ENCODE measurements at places on chromosomes 13 and 19. TPM values are rescaled to one million over a fixed set of nuclear protein-coding genes. Genes with fewer than 3 reads are reported as not detected.

DNA sequence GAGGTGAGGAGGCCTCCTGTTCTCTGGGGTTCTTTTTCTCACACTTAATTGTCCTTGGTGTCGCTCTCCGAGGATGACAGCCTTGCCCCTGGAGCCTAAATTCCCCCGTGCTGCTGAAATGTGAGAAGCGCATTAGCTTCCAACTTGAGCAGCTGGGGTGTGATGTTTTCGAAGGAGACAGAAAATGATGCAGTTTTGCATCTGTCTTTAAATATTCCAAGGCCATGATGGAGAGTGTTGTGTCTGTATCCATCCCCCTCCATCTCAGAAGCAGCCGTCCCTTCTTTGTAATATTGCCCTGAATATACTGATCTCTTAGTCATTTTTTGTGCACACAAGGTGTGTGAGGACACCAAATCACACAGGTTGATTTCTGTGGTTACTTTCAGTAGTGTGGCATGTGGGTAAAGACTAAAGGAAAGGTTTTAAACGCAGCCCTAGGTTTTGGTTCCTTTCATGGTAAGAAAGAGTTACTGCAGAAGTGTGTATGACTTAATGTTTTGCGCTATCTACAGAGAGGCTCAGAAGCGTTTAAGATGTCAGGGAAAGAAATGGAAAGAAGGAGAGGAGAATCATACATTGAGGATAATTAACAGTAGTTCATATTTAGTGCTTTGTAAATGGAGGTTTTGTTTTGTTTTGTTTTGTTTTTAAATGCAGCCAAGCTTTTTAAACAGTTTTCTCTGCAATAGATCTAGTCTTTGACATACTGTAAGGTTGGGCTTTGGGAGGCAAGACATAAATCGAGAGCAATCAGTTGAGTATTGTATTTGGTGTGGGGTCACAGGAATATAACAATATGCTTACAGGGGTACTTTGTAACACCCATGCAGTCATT lies 1.6 kb downstream of the NBEA start:
- DNase-seq: peak; percentile 5

DNA sequence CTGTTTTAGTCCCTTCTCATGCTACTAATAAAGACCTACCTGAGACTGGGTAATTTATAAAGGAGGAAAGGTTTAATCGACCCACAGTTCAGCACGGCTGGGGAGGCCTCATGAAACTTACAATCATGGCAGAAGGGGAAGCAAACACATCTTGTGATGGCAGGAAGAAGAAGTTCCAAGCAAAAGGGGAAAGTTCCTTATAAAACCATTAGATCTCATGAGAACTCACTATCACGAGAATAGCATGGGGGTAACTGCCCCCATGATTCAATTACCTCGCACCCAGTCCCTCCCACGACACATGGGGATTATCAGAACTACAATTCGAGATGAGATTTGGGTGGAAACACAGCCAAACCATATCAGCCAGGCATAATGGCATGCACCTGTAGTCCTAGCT lies 13.0 kb upstream of the STRN4 start:
- no peak for DNase-seq

DKKL1 gene
- 0.24 TPM for total RNA-seq

DNA sequence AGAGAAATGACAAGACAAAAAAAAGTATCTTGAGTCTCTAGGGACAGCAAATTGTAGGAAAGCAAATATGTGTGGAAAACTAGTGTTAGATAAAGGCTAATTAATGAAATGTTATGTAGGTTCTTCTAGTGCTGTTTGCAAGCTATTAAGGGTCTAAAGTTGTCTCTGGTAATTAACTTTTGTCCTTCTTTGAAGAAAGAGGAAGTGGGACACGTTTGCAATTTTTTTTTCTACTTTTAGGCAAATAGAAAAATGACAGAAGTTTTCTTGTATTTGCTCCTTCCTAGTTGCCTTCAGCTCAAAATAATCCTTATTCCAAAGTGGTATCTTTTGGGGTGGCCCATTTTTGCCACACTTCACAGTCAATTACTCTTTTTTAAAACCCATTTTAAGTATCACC lies 1877.7 kb upstream of the PRR20A start:
- no peak for DNase-seq

ZNF486 gene
- 20.5 TPM for total RNA-seq

GRCh38 chr13:107563099-107563925 lies 652.0 kb downstream of the LIG4 start:
- DNase-seq: no peak

- DNase-seq: peak; percentile 68
Observed at GRCh38 chr13:20512042-20512683, 13.5 kb downstream of the CRYL1 start.

- no peak for DNase-seq
Observed at GRCh38 chr13:99126821-99127220, 73.8 kb upstream of the UBAC2 start.

SGCG gene
- 0.18 TPM for total RNA-seq

- DNase-seq: no peak
Observed at GRCh38 chr13:88908961-88909441, 1237.8 kb downstream of the SLITRK5 start.

MATK gene
- total RNA-seq: not detected

ALOX5AP gene
- 0.73 TPM for total RNA-seq

GRCh38 chr13:51425410-51426042 lies 27.3 kb downstream of the INTS6 start:
- no peak for DNase-seq

GRCh38 chr13:48159401-48159800 lies 64.5 kb upstream of the MED4 start:
- no peak for DNase-seq

MBD3L2 gene
- total RNA-seq: not detected

DNA sequence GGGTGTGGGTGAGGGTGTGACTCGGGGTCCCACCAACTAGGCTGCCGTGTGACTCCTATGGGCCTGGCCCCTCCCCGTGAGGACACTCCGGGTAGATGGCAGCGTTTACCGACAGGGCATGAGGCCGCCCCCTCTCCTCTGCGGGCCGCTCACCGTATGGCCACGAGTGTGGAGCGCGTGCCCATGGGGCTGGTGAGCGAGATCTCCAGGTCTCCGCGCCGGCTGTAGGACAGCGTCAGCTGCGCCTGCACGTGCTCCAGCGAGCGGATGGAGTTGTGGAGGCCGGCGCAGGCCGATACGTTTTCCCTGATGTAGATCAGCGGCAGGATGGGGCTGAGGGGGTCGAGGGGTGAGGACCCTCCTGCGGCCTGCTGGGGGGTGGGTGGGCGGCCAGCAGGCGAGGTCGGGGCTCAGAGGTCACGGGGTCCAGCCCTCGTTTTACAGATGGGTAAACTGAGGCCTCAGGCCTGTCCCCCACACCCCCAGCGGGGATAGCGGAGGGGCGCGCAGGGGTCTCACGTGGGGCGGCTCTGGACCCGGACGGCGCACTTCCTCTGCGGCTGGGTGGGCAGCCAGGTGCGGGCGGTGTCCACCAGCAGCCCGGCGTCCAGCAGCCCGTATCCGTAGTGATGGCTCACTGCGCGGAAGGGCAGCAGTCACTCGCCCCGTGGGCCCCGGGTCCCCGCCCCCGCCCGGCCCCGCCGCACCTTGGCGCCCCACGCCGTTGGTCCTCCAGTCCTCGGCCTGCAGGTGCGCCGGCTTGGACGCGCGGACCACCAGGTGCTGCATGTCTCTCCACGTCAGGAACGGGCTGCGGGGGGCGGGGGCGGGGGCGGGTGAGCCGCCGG lies 4.3 kb upstream of the C19orf25 start:
- DNase-seq: no peak

GRCh38 chr13:39779337-39780265 lies 124.1 kb downstream of the COG6 start:
- peak; percentile 90 for DNase-seq

DNA sequence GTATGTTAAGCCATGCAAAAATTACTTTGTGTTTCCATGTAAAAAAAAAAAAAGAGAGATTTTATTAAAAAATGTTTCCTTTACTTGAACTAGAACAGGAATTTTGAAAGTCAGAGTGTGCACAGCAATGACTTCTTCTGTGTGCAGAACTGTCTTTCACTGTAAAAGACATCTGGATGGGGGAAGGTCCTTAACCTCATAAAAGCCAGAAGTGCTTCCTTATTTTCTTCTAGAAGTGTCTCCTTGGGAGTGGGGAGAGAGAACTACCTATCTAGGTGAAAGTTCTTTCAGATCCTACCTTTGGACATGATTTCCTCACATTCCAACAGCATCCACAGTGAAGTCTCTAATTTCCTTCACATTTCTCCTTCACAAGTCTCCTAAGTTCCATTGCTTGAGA lies 360.3 kb downstream of the FGF14 start:
- DNase-seq: no peak

BRD4 gene
- 50.4 TPM for total RNA-seq

MRPS12 gene
- total RNA-seq: 63.8 TPM

- DNase-seq: no peak
Observed at GRCh38 chr19:49432141-49433073, 7.2 kb downstream of the GFY start.

ZNF625 gene
- 25.7 TPM for total RNA-seq

DNA sequence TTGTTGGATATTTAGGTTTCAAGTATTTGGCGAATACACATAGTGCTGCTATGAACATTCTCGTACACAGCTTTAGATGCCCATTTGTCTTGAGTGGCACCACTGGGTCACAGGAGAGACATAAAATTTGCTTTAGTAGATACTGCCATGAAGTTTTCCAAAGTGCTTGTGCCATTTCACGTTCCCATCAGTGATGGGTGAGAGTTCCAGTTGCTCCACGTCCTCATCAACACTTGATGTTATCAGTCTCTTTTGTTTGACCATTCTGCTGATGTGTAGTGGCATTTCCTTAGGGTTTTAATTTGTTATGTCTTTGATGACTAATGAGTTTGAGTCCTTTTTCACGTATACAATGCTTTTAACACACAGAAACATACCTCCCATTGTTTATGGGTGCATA lies 11.0 kb downstream of the ZSWIM9 start:
- no peak for DNase-seq

DNA sequence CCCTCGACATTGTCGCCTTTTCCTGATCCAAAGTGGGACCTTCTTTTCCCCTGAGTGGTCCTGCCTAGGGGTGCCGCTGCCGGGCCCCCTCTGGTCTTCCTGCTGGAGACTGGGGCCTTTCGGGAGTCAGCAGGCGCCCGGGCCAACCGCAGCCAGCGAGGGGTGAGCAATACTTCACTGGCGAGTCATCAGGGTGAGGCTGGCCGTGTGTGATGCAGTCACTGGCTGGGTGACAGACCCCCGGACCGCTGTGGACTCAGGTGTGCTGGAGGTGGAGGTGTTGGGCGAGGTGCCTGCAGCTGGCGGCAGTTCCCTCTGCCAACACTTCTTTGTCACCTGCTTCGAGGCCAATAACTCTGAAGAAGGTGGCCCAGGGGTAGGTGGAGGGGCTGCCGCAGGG lies 1.5 kb upstream of the CGB5 start:
- DNase-seq: no peak

MCEMP1 gene
- not detected for total RNA-seq

DNA sequence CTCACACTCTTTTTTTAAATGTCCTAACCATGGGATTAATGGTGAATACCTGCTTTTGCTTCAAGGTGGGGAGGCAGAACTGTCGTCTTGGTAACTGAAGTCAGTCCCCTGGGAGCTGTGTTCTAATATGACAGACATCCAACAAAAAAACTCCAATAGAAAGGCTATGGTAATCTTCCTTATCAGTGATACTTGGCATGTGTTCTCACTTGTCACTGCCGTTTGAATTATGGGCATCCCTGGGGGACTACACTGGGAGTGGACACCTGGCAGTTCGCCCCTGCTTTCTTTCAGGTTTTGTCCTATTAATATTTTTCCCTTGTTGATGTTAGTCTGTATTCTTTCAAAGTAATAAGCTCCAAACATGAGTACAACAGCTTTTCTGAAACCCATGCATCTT lies 252.6 kb downstream of the SLITRK5 start:
- DNase-seq: no peak

DNA sequence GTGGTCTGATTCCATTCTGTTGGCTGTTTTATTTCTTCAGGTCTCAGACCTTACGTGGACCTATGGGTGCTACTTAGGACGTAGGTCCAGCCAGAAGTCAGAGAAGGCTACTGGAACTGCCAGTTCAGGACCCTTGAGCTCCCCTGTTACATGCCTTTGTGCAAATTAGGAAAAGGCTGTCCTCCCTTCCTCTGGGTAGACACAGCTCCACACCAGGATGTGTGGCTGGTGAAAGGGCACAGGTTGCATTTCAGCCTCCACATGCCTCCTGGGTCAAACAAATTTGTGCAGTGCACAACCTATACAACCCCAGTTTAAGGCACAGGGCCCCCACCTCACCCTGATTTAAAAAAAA lies 43.9 kb upstream of the MAP3K10 start:
- DNase-seq: no peak

DNA sequence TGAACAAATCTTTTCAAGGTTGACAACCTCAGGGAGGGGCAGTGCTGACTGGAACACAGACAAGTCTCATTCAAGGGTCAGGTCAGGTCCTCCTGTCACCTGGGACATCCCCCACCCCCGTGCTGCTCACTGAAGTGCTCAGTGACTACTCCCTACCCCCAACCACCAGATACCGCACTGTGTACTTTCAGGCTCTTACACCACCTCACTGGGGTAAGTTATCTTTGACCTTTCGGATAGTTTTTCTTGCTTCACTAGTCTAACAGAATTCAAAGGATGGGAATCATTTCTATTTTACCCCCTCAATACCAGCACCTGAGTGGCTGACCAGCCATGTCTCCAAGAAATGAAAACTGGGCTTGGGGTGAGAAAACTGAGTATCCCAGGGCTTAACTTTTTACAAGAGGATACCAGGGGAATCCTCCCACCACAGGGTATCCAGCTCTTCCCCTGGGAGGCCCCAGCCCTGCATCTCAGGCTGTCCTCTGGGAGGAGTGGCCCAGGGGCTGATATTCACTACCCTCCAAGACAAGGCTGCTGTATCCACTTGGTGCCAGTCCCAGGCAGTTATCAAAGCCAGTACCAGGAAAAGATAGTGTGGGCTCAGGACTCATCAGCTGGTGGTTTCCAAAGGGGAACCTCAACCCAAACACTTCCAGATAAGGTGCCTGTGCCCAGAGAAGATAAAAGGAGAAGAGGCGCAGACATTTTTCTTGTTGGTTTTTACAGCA lies 2.1 kb downstream of the ZNF563 start:
- no peak for DNase-seq

- no peak for DNase-seq
Observed at GRCh38 chr13:69474011-69474685, 633.5 kb upstream of the ATXN8OS start.

PKN1 gene
- 66.2 TPM for total RNA-seq

GRCh38 chr13:111614613-111615012 lies 294.2 kb downstream of the TEX29 start:
- DNase-seq: no peak

DNA sequence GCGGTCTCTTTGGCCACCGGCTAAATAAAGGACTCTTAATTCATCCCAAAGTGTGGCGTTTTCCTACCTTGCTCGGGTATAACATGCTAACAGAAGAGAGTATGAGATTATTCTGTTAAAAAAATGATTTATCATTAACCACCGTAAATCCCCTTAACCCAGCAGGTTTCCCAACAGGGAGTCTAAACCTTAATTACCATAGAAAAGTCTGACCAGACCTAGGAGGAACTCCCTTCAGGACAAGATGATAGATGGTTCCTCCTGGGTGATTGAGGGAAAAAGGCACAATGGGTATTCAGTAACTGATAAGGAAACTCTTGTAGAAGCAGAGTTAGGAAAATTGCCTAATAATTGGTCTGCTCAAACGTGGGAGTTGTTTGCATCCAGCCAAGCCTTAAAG lies 193.7 kb downstream of the ZNF737 start:
- DNase-seq: no peak

- no peak for DNase-seq
Observed at GRCh38 chr13:99842405-99842804, 129.2 kb downstream of the ZIC5 start.
